Fibroblast of upper back skin (primary cell): ENCODE measurements at places on chromosomes 3 and 15.

DNA sequence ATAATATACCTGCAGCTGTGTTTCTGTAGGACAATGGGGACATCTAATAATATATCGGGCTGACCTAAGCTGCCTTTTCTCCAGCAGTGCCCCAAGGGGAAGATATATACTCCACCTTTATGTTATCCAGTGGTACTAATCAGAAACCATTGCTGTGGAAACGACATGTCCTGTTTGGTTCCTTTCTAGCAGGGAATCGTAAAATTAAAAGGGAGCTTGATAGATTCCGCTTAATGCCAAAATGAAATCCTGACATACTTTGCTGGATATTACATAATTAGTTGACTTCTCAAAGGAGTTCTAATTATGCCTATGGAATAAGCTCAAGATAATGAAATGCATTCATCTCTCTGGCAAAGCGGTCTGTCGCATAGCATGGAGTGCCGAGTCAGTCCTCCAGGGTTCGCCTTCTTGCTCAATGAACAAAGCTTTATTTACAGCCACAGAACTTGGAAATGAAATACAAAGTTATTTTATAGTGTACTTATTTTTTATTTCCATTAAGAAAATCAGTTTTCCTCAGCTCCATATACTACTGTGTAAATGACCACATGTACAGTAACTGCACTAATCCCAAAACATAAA is 262.8 kb downstream of the LRTM1 start:
- DNase-seq: no peak

- no peak for DNase-seq
Measured at GRCh38 chr3:51928438-51928837, 13.3 kb downstream of the RRP9 start.

- no peak for DNase-seq
Measured at GRCh38 chr3:116285781-116286421, 159.4 kb downstream of the LSAMP start.

DNA sequence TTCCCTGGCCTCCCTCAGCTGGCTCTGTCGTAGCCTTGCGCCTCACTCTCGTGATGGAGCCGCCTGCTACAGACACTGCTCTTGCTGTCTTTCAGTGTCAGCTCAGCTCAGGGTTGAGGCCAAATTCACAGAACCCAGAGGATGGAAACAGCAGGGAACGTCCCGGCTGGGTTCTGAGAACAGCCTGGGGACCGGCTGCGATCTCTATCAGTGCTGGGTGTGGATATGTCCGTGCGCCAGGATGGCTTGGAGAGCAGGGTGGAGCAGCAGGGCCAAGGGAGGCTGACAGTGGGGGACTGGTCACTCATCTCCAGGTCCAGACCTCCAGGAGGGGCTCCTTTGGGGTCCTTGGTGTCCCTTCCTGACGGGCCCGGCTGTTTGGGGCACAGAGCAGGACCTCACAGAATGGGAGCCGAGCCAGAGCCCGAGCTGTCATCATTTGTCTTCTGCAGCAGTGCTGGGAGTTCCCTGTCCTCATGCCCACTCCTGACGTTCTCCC is 18.4 kb downstream of the KLF15 start:
- no peak for DNase-seq

DNA sequence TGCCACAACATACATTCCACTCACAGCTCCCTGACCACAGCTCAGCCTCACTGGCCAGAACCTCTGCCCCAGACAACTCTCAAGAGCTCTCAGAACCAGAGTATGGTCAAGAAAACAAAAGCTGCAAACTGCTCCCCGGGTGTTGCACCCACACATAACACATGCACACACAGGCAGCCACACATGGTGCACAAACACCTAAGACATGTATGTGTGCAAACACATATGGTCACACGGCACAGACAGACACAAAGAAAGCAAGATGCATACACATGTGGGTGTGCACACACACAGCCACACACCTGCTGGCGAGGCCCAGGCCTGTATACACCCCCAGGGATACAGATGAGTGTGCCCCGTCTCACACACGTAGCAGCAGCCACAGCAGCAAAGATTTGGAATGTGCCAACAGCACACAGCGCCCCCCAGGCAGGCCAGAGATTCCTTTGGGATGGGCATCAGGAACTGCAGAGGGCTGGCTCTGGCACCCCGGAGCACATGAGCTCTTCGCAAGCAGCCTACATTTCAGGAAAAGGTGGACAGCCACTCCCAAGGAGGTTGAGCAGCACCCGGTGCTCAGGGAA is 6.6 kb downstream of the KLF15 start:
- no peak for DNase-seq

GRCh38 chr15:96978937-96979473 is 648.5 kb downstream of the NR2F2 start:
- no peak for DNase-seq

DNA sequence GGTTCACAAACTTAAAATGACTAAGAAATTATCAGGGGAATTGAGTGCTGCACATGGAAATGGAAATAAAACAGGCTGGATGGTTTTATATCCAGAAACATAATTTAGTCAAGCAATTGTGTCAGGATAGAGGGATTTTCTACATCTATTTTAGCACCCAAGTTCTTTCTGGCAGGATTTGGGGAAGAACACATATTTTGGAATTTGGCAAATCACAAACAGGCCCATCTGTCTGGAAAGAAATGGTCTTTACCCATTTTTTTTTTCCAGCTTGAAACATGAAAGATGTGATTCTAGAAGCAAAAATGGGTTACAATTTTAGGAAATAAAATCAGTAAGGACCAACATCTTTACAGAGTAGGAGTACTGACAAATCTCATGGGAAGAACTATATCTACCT is 14.4 kb upstream of the UNC13C start:
- DNase-seq: no peak

DNA sequence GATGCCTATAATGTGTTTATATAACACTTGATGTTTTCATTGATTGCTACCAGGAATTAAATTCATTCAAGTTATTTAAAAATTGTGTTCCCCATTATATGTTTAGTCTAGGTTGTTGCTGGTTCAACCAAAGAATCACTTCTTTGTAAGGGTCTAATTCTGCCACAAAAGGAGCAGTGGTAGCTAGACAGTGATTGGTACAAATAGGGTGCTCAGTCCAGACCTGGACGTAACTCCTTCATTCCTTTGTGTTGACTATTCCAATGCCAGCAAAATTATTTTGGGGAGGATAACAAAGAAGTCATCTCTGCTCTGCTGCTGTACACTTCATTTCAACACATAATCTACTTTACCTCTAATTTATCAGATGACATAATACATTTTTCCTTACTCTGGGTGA is 1.2 kb downstream of the CHMP2B start:
- DNase-seq: peak; percentile 37

GRCh38 chr3:101936419-101937356 is 87.4 kb downstream of the NFKBIZ start:
- DNase-seq: peak; percentile 95

DNA sequence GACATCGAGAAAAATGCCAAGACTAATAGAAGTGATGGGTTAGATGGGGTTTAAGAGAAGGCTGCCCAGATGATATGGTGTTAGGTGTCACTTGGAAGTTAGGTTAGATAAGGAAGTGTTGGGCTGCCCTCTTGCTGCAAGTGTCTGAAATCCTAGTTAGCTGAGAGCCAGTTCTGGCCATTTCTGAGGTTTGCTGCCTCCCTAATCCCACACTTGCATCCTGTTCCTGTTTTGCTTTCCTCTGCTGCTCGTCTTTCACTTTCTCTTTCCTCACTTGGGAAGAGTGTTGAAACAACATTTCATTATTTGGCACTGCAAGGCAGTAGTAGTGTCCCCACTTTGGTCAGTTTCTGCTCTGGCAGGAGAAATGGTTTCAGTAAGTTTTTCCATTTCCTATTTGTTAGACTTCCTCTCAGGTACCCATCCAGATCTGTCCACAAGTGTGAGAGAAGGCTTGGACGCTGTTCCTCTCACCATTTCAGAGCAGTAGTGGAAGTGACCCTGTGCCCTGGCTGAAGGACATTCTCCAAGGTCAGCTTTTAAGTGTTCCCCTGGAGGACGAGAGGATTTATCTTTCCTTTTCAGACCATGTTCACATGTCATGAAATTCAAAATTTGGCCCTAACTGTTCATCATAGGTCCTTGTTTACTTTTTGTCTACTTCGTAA is 93.3 kb downstream of the ADAMTSL3 start:
- DNase-seq: peak; percentile 42

DNA sequence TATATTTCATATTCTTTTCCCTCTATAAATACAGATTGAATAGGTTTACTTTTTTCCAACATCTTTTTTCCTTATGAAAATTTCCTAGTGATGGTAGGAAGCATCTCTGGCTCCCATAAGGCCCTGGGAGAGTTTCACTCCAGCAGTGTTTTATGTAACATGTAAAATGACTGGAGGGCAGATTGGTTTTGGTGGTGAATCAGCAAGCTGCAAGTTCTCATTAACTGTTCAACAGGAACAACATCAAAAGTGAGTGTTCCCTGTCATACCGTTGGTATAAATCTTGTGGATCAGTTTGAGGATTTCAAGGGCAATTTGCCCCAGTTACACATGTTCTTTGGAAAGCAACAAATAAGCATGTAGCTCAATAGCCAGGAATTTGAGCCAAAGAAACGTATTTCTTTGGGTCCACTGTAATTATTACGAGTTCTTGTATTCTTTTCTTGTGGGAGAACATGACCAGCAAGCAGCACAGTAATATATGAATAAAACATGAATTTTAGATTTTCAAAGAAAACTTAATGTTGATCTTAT is 345.7 kb downstream of the SV2B start:
- DNase-seq: no peak

GRCh38 chr3:139111392-139112229 is 66.9 kb upstream of the PRR23C start:
- DNase-seq: peak; percentile 57

DNA sequence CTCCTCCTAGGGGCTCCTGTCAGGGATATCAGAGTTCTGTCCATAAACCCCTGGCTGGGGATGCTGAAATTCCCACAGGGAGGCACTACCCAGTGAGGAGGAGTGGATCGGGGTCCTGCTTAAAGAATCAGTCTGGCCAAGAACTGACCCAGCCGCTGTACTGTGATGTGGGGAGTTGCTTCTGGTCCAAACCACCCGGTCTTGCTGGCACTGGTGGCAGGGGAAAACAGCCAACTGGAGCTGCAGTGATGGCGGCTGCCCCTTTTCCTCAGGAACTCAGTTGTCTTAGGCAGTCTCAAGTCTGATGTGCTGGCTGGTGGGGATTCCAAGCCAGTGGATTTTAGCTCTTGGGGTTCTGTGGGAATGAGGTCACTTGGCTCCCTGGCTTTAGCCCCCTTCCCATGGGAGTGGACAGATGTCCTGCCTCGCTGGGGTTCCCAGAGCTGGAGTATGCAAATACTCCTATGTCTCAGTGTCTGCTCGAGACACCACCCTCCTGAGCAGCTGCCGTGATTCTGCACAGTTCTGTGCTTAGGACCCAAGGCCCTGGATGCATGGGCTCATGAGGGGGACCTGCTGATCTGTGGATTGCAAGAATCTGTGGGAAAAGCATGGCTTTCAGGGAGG is 97.1 kb downstream of the SLC25A26 start:
- DNase-seq: no peak

- peak; percentile 89 for DNase-seq
Measured at GRCh38 chr15:39511000-39511915, 69.6 kb upstream of the THBS1 start.

GRCh38 chr15:61253186-61253585 is 24.1 kb upstream of the RORA start:
- DNase-seq: peak; percentile 19

DNA sequence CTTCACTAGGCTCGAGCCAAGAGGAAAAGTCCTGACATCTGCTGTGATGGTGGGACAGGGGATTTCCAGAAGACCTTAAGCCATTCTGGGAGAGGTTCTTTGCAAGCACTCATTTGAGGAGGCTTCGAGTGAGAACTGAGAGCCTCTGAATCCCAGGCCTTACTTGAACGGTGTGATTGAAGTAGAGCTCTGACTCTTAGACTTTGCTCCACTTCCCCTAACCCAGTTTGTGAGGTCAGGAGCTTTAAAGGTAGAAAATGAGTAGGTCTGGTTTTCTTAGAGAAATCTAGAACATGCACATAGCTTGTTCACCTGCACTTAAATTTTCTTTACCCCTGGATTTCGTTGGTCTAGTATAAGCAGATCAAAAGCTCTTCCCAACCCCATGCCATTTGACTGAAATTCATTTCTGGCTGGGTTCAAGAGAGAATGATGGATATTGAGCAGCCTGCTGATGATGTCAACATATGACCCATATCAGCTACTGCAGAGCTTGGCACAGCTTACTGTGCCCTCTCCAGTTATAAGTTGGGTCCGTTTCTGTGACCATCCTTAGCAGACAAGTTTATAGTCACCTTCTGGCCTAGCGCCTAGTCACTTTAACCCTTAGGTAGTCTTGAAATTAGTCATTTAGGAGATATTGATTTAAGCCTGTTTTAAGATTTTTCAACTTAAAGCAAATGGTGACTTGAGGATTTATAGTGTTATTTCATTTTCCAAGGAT is 229.2 kb upstream of the CHRM5 start:
- no peak for DNase-seq

- DNase-seq: no peak
Measured at GRCh38 chr3:36876181-36876936, 68.5 kb downstream of the TRANK1 start.

DNA sequence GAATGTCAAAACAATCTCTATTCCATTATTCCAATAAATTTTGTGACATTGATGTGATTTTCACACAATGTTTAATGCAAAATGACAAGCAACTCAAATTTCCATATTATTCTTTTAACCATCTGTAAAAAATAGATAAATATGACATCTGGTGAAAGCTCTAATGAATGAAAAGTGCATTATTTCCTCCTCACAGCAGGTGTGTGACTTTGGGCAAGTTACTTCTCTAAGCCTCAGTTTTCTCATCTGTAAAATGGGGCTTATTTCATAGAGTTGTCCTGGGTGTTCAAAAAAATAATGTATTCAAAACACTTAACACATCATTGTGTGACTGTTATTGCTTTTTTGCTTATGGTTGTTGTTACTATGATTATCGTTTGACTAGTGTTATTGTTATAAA is 70.4 kb downstream of the THBS1 start:
- no peak for DNase-seq

DNA sequence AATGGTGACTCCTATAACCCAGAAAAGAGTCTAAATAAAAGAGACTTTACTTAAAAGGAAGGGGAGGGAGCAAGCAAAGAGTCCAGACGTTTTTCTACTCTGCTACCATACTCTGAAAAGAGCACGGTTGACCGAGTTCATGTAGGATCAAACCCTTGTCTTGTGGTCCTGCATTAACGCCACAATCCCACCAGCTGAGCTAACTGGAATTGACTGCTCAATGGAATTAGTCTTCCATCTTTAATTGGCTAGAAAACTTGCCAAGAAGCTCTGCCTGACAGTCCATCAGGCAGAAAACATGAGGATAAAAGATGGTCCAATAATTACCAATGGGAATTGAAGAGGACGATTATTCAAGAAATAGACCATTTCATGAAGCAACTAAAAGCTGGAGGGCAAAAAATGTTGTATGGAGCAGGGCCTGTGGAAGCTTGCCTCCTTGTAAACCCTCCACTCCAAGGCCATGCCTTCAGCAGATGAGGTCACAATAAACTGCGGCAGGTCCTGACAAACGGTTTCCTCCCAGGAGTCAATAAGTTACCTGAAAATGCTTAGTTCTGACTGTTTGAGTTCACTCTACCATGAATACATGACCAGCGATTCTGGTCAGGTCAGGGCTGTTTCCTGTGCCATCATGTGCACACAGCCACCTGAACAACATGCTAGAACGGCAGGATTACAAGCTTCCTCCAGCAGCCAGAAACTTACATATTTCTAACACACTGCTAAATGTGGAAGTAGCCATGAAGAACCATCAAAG is 35.6 kb upstream of the ARHGEF3 start:
- DNase-seq: no peak
